Activated T-helper 1 cell treated with anti-CD3 and anti-CD28 coated beads, Interleukin-12 subunit alpha, Interleukin-12 subunit beta, Interleukin-2, Interleukin-4 antibody, amounts not matched to agents 30 ng/mL and 10 ng/mL and 1 ng/mL, durations not matched to agents 14 hours and 24 hours and 36 hours (primary cell): ENCODE measurements at places on chromosomes 6 and 20. TPM values are rescaled to one million over a fixed set of nuclear protein-coding genes. Genes with fewer than 3 reads are reported as not detected.
A peak's percentile ranks its signal among the peaks of the same experiment; 100 is the strongest.

GRCh38 chr6:63476302-63476701 lies 96.0 kb upstream of the LOC128125822 start:
- no peak for DNase-seq

- no peak for DNase-seq
Measured at GRCh38 chr6:170280689-170281045, 10.2 kb downstream of the DLL1 start.

DNA sequence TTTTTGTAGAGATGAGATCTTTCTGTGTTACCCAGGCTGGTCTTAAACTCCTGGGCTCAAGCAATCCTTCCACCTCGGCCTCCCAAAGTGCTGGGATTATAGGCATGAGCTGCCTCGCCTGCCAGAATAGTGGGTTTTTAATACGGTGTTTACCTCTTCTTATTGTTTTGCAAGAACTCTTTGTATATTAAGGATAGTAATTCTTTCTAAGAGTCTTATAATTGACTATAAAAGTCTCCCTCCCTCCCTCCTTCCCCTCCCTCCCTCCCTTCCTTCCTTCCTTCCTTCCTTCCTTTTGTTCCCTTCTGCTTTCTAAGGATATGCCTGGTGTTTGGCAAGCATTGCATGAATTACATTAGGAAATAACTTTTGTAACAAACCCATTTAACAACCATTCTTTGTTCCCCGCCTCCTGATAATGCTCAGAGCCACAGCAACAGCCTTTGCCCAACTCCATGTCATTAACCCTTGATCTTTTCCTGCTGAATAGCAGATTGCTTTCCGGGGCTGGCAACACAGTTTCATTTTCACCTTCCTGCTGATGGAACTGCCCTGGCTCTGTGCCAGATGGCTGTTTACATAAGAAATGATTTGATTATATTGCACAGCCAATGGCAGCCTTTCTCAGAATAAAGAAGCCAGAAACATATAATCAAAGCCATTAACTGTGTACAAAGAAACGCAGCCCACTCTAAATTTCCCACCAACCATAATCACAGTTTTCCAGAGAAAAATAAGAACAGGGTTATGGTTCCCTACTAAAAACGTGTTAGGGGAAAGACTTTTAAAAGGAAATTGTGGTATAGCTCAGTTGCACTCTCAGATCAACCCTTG lies 143.7 kb upstream of the PTPN1 start:
- peak; percentile 48 for DNase-seq

FNDC11 gene
- total RNA-seq = 0.15 and 0.26 TPM in 2 replicates

DNA sequence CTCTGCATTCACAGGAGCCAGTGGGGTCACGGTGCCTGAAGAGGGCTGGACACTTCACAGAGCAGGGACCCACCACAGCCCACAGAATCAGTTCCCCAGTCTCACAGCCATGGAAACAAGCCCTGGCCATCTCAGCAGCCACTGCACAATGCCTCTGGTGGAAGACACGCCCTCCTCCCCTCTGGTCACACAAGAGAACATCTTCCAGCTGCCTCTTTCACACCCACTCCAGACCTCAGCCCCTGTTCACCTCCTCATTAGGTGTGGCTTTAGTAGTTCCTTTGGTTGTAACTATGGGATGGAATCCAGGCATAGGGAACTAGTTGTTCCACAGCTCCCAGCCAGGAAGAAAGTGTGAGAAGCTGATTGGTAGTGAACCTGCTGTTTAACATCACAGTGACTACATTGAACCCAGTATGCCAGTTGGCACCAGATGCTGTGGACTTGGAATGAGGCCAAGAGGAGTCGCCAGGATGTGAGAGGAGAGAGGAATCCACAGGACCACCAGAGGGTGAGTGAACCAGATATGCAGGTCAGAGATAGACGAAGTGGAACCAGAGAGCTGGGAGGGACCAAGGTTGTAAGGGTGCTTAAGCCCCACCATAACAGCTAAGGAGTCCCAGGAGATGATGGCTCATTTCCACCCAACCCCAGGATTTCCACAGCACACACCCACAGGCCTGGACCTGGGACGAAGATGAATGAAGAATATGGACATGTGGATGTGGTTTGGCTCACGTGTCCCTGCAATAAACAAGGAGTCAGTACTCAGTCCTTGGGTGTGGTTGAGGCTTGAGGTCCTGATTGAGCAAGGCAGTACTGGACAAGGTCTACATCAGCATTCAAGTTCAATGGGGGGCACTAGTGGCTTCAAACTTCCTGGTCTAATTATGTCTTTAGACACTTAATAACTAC lies 8.8 kb upstream of the BTN3A3 start:
- DNase-seq = no peak

FUT9 gene
- total RNA-seq = not detected in 2 replicates

ZBP1 gene
- total RNA-seq = 0.15 and 0.41 TPM in 2 replicates

EEF1A1 gene
- total RNA-seq = 8,439 and 8,694 TPM in 2 replicates

DNA sequence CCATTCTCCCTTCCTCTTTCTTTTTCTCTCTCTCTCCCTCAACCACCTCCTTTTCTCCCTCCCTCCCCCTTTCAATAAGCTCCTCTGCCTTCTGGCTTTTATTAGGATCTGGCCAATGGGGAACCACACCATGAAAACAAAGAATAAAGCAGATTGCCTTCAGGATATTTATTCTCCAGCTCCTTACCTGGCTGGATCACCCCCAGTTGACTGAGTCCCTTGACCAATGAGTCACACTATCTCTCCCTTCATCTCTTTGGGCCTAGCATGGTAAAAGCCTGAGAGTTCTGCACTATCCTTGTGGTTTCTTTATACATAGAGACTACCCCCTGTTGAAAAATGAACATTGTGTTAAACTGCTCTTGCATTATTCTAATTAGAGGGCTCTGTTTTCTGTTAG lies 476.8 kb downstream of the EPHA7 start:
- DNase-seq = no peak

- no peak for DNase-seq
Measured at GRCh38 chr6:111802015-111802414, 71.2 kb downstream of the FYN start.

- no peak for DNase-seq
Measured at GRCh38 chr20:38007526-38007925, 25.7 kb downstream of the TTI1 start.

GGTLC1 gene
- total RNA-seq = not detected in 2 replicates

SLC17A2 gene
- total RNA-seq = 0.10 TPM in 2 replicates

ZFP57 gene
- 2.4 and 2.7 TPM in 2 replicates for total RNA-seq

GRCh38 chr6:83962582-83962981 lies 71.0 kb upstream of the MRAP2 start:
- no peak for DNase-seq

DNA sequence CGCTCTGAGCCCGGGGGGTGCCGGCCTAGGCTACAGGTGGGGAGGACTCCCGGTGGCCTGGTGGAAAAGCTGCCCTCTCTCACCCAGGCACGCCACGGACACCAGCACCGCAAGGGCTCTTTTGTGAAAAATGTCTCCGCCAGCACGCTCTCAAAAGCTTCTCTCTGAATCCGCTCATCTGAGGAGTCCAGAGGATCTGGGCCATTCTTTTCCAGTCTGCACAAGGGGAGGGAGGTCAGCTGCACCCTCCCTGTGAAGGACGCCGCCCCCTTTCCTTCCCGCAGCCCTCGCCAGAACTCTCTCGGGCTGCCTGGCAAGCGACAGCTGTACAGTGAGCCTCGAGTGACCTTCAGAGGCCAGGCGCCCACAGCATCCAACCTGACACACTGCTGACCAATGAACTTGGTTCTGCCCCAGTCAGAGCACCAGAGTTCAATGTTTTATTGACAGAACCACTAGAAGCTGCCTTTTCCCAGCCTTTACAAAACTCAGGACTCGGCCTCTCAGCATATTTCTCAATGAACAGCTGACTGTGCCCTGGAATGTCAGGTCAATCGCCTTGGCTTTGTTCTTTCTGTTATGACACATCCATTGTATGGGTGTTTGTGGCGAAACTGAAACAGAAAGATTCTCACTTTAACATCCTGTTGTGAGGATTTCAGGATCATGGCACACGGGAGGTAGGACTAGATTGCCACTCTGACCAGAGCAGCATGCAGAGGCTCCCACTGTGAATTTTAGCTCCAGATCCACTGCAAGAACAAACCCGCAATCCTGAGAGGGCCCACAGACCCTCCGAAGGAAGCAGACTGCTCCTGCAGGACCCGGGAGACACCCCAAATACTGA lies 26.7 kb downstream of the SERPINB9 start:
- DNase-seq = no peak
